ENCODE measurements at places on chromosomes 16 and 17. TPM values are rescaled to one million over a fixed set of nuclear protein-coding genes. Genes with fewer than 3 reads are reported as not detected.

GRCh38 chr17:3213587-3213986, 6.1 kb downstream of the OR1A1 start:
- DNase-seq, result no peak
- no peaks in the 10 kb centered on the region for H3K4me1 ChIP-seq
- no peak overlapping the region for H3K27ac ChIP-seq

GRCh38 chr16:24163935-24164334, 92.2 kb upstream of the CACNG3 start:
- no peak overlapping the region for H3K27ac ChIP-seq
- no peaks in the 10 kb centered on the region for H3K27me3 ChIP-seq
- no peak overlapping the region for H3K4me3 ChIP-seq
- no peaks in the 10 kb centered on the region for H3K4me1 ChIP-seq
- no peak for DNase-seq

DNA sequence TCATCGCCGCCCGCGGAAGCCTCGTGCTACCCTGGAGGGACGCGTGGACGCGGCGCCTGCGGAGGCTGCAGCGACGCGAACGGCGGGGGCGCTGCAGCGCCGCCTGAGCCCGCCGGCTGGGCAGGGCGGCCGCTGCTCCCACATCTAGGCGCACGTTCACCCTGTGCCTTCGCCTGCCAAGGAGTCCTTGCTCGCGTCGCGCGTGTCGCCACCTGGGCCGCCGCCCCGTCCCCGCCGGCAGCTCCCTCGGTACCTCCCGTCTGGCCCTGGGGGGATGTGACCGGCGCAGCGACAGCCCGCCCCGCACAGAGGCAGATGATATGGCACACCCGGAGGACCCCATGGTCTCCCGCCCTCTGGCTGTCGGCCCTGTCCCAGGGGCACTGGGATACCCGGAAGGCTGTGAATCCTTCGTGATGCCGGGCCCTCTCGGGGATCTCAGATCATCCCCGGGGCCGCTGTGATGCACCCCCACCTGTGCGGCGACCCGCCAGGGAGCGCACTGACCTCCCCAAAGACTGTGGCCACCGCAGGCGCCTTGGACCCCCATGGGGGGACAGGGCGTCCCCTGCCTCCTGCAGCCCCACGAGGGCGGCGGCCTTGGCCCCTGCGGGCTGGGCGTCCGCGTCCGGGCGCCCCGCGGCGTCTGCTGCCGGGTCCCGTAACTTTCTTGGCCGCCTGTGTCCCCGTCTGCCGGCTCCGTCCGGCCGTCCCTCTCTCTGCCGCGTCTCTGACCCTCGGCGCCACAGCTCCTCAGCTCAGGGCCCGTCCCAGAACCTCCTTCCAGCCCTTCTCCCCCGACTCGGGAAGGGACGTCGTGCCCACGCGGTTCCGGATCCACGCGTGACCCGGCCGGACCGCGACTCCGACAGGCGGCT, 689 bp upstream of the TBC1D24 start:
- peaks cover 39% of the 10 kb centered on the region for H3K27me3 ChIP-seq
- H3K4me1 ChIP-seq, result peaks cover 40% of the 10 kb centered on the region
- peak; percentile 69 for DNase-seq
- peak overlapping the region; percentile 84 for H3K4me3 ChIP-seq
- H3K27ac ChIP-seq, result peak overlapping the region; percentile 84

DNA sequence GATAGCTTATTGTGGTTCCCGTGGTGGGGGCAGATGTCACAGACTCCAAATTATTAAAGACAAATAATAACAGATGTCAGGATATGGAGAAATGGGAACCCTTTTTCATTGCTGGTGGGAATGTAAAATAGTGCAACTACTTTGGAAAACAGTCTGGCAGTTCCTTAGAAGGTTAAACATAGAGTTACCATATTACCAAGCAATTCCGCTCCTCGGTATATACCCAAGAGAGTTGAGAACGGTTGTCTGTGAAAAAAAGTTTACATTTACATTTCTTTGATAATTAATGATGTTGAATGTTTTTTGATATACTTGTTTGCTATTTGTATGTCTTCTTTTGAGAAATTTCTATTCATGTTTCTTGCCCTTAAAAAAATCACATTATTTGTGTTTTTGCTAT, 41.2 kb downstream of the OR1D5 start:
- H3K27ac ChIP-seq, result no peak overlapping the region
- DNase-seq, result no peak
- H3K27me3 ChIP-seq, result no peaks in the 10 kb centered on the region
- H3K36me3 ChIP-seq, result peaks cover 11% of the 10 kb centered on the region

DNA sequence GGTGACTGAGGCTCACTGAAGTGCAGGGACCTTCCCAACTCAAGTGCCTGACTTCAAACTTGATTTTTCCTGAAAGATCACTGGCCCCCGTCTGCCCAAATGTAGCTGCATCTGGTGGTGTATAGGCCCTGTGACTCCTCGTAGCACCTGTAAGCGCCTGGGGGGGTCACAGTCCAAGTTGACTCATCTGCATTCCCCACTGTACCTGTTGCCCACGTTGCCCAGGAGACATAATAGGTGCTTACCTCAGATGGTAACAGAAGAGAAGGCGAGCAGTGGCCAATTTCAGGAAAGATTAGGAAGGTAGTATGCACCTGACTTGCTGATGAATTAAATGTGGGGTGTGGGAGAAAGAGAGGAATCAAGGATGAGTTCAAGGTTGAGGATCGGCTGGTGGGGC, 44.1 kb upstream of the EMP2 start:
- no peak overlapping the region for H3K27ac ChIP-seq
- no peaks in the 10 kb centered on the region for H3K36me3 ChIP-seq
- H3K4me1 ChIP-seq, result peaks cover 16% of the 10 kb centered on the region
- H3K4me3 ChIP-seq, result no peak overlapping the region
- peak; percentile 34 for DNase-seq

SLC22A31 gene
- 132 TPM for total RNA-seq

WFIKKN1 gene
- 1.2 TPM for total RNA-seq

FLOT2 gene
- total RNA-seq, result 170 TPM

ASIC2 gene
- total RNA-seq, result not detected

DNA sequence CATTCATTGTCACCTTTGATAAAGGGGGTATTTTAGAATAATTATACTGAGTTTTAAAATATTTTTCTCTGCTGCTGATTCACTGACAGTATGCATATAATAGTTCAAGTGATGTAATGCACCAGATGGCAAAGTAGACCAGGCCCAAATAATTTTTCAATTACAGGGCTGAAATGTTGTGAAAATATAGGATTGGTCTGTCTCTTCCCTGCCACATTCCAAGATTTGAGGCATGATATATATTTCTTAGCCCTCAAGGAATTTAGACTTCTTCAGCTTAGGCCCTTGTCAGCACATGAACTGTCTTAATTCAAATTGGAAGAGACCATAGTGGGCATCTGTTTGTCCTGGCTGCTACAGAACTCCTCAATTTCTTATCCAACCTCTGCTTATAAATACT, 39.2 kb upstream of the SLC12A3 start:
- H3K36me3 ChIP-seq, result peaks cover 63% of the 10 kb centered on the region
- H3K4me3 ChIP-seq, result no peak overlapping the region
- H3K27ac ChIP-seq, result no peak overlapping the region
- H3K27me3 ChIP-seq, result no peaks in the 10 kb centered on the region
- DNase-seq, result no peak
- H3K4me1 ChIP-seq, result no peaks in the 10 kb centered on the region

DNA sequence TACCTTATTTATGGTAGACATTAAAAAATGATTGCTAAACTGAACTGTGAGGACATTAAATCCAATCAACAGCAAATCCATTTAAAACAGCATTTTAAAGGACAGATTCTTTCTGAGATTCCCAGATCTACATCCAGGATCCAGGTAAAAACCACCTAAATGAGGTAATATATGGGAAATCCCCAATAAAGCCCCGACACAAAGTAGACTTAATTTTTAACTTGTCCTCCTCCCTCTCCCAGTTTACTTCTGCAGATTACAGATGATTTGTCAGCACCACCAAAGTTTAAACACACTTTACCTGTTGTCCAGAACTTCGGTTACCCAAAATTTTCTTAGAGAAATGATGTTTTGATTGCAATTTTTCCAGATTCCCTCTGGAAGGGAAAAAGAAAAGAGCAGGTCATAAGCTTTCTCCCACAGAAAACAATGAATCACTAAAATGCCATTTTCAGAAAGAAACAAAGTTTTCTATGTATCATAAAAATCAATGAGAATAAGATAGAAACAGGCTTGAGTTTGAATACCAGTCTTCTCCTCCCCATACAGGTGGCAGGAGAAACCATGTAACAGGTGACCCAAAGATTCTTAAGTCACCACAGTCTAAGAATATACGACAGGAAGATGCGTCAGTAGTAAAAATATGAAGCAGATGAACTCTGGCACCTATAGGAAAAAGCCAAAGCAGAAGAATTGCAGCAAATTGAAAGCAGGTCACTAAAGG, 22.8 kb downstream of the GJC1 start:
- peaks cover 8% of the 10 kb centered on the region for H3K36me3 ChIP-seq
- peaks cover 9% of the 10 kb centered on the region for H3K27me3 ChIP-seq
- no peak for DNase-seq
- H3K4me1 ChIP-seq, result no peaks in the 10 kb centered on the region
- H3K27ac ChIP-seq, result no peak overlapping the region
- no peak overlapping the region for H3K4me3 ChIP-seq

DNA sequence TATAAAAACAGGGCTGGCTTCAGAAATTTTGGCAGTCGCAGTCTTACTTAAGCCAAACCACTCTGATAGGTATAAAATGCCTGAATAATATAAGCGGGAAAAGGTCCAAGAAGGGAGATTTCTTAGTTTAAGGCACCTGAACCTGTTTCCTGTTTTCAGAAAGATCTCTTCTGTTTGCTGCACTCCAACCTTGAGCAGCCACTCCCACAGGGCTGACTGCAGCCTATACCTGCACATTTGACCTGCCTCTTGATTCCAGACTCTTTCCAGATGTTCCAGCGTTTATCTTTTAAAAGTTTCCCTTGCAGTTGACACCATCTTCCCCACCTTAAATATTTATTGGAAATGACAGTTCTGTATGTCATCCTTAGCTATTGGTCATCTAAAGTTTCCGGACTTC, 132.2 kb downstream of the SKAP1 start:
- H3K36me3 ChIP-seq, result no peaks in the 10 kb centered on the region
- DNase-seq, result no peak
- H3K27ac ChIP-seq, result no peak overlapping the region

VTN gene
- 1.3 TPM for total RNA-seq

GRCh38 chr16:83335076-83335475, 472.7 kb upstream of the HSBP1 start:
- H3K36me3 ChIP-seq, result no peaks in the 10 kb centered on the region
- H3K4me1 ChIP-seq, result no peaks in the 10 kb centered on the region
- no peak overlapping the region for H3K4me3 ChIP-seq
- H3K27me3 ChIP-seq, result no peaks in the 10 kb centered on the region
- no peak overlapping the region for H3K27ac ChIP-seq

- no peaks in the 10 kb centered on the region for H3K36me3 ChIP-seq
- H3K4me3 ChIP-seq, result no peak overlapping the region
- no peaks in the 10 kb centered on the region for H3K27me3 ChIP-seq
- H3K4me1 ChIP-seq, result no peaks in the 10 kb centered on the region
Observed at GRCh38 chr16:23013484-23013883, 135.8 kb downstream of the USP31 start.

UTS2R gene
- not detected for total RNA-seq

LGALS9 gene
- total RNA-seq, result 349 TPM

DNA sequence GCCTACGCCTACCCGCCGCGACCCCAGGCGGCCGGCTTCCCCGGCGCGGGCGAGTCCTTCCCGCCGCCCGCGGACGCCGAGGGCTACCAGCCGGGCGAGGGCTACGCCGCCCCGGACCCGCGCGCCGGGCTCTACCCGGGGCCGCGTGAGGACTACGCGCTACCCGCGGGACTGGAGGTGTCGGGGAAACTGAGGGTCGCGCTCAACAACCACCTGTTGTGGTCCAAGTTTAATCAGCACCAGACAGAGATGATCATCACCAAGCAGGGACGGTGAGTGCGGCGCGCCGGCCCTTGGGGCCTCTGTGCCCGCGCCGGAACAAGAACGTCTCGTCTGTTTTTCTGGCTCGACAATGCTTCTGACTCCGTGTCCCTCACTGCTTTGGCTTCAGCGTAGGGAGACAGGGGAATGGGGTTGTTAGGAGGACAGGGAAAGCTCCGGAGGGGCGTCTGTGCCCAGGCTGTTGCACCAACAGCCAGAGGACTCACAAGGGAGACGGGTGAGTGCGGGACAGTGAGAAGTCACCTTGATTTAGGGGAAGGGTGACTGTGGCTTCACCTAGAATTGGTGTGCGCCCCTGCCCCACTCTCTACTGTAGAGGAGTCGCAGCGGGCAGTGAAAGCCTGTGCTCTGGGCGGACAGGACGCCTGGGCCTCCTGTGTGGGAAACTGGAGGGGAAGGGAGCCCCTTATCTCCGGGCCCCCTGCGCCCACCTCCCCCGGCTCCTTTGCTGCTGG, 806 bp downstream of the TBX21 start:
- peak overlapping the region; percentile 48 for H3K4me3 ChIP-seq
- peak overlapping the region; percentile 46 for H3K27ac ChIP-seq
- peaks cover 52% of the 10 kb centered on the region for H3K27me3 ChIP-seq
- DNase-seq, result no peak

DNA sequence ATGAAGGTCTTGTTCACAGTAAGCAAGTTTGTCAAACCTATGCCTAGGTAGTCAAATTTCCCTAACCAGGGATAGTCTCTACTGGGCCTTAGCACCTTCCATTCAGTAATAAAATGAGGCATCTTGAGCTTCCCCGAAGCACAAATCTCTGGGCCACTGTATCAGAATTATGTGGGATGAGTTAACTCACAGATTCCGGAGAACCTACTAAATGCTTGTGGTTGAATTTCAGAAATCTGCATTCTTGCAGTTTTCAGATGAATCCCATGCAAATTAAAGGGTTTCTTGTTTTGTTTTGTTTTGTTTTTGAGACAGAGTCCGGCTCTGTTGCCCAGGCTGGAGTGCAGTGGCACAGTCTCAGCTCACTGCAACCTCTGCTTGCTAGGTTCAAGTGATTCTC, 478.8 kb upstream of the HSBP1 start:
- no peaks in the 10 kb centered on the region for H3K36me3 ChIP-seq
- no peak overlapping the region for H3K4me3 ChIP-seq
- no peak overlapping the region for H3K27ac ChIP-seq

DCTPP1 gene
- 19.1 TPM for total RNA-seq

DNA sequence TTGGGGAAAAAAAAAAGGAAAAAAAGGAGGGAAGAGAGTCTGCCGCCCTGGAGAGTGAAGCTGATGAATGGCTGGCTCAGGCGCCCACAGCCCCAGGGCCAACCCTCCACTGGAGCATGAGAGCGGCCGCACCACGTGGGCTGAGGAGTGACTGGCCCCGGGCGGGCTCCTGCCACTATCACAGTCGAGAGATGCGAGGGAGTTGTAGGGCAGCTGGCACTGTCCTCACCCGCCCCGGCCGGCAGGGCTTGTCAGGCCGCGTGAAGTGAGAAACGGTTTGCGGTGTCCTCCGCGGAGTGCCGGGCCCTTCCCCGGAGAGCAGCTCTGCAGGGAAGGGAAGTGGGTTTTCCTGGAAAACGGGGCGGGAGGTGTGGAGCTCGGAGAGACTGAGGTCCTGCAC, 45.9 kb downstream of the JPH3 start:
- no peak overlapping the region for H3K4me3 ChIP-seq
- H3K36me3 ChIP-seq, result no peaks in the 10 kb centered on the region
- H3K27ac ChIP-seq, result no peak overlapping the region
- DNase-seq, result no peak

DNA sequence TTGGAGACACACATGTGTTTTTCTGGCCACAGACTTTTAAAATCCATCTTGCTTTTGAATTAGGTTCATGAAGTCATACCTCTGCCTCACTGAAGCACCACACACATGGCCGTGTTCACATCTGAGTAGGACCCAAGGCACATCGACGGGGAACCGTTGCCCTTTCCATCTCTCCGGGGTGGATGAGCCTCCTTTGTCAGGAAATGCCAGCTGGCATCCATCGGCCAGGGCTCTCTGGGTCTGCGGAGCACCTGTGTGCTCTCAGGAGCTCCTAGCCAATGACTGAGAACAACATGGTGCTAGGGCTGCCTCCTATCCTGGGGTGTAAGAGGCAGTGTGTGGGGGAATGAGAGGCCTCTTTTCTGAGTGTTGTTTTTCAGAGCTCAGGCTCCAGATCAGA, 24.5 kb upstream of the NKD1 start:
- no peaks in the 10 kb centered on the region for H3K4me1 ChIP-seq
- no peaks in the 10 kb centered on the region for H3K36me3 ChIP-seq
- H3K4me3 ChIP-seq, result no peak overlapping the region
- DNase-seq, result no peak
